ENCODE measurements at places on chromosomes 11 and 22. TPM values are rescaled to one million over a fixed set of nuclear protein-coding genes. Genes with fewer than 3 reads are reported as not detected.

PRSS23 gene
- 136 TPM for total RNA-seq

DNA sequence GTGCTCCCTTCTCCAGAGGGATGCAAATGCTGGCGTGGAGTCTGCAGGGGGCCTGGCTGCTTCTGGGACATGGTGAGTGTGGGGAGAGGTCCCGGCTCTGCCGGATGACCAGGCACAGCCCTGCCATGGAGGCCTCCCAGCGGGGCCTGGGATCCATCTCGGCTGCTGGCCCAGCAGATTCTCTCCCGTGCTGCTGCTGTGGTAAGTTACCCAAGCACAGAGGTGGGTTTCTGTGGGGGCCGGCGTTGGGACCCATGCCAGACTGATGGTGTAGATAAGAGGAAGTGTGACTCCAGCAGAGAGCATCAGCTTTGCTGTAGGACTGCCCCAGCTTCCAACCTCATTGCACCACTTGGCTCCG, 147.5 kb upstream of the B3GAT1 start:
- DNase-seq = no peak

- DNase-seq = no peak
Observed at GRCh38 chr11:128190312-128190711, 397.0 kb downstream of the ETS1 start.

DNA sequence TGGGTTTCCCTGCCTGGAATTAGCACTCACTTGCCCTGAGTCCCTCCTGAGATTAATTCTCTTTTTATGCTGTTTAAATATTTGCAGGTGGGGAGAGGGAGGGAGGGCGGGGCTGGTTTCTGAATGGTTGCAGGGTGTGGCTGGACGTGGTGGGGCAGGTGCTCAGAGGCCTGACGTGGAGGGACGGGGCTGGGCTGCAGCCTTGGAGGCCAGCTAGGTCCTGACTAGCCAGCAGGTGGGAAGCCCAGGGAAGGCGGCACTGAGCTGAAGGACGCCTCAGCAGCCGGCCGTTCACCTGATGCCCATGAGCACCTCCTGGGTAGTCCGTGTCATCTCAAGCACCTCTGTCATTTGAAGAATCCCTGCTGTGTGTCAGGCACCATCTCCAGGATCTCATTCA, 21.3 kb downstream of the SGSM1 start:
- no peak for DNase-seq

GRCh38 chr11:81422402-81422801, 1311.3 kb downstream of the FAM181B start:
- no peak for DNase-seq

- DNase-seq = no peak
Observed at GRCh38 chr11:66242095-66242765, 26.2 kb upstream of the RAB1B start.

DNA sequence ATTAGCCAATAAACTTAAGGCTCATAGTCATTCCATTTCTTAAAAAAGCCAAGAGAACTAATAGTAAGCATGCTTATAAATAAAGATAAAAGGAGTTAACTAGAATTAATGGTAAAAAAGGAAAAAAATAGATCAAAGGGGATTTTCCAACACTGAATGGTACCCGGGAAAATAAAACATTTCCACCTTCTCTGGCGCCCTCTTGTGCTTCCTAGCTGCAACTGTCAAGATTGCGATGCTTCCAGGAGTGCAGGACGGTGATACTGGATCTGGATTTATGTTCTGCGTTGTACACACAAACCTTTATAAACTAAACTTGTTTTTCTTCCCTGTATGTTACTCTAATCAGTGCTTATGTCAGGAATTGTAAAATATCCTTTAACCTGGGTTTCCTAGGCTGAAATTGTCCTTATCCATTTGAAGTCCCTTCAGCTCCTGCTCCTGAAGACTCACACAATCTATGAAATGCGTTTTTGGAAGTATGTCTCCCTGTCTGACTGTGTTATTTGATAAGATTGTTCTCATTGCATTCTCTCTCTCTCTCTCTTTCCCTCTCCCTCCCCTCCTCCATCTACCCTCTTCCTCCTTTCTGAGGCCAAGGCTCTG, 9.6 kb upstream of the HTATIP2 start:
- DNase-seq = peak; percentile 45

GRCh38 chr11:14424096-14424495, 65.1 kb upstream of the RRAS2 start:
- DNase-seq = peak; percentile 45

DNA sequence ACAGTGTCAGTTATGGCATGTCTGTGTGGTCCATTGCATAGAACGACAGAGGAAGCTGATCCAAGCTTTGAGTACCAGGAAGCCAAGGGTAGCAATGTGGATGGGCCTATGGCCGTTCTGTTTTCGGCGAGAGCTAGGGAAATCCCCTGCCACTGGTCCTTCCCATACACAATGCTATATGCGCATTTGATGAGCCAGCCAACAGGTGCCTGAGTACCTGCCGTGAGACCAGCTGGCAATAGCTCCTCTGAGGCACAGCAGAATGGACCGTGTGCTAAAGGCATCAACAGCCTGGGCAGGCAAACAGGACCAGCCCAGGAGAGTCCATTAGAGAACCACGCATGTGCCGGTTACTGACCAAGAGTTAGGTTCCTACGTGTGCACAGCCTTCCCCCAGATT, 753.0 kb downstream of the NTM start:
- no peak for DNase-seq

- peak; percentile 42 for DNase-seq
Observed at GRCh38 chr11:74634537-74634936, 42.2 kb downstream of the POLD3 start.

- no peak for DNase-seq
Observed at GRCh38 chr11:117815262-117815803, 9.2 kb downstream of the FXYD2 start.

NXPE1 gene
- total RNA-seq = not detected

DNA sequence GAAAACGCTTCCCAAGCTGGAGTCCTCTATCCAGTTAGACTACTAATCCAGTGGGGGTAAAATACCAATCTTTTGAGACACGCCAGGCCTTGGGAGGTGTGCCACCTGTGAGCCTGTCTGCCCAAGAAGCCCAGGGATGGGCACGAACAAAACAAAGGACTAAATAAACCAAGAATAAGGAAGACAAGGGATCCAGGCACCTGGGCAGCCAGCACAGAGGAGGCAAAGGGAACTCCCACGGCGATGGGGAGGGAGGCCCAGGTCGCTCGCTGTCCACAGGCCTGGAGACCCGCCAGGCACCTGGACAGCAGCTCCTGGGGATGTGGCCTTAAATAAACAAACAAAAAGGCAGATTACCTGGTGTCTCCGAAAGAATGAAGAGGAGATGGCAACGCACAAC, 31.4 kb downstream of the LRFN4 start:
- no peak for DNase-seq

NEFH gene
- total RNA-seq = 0.32 TPM

DNA sequence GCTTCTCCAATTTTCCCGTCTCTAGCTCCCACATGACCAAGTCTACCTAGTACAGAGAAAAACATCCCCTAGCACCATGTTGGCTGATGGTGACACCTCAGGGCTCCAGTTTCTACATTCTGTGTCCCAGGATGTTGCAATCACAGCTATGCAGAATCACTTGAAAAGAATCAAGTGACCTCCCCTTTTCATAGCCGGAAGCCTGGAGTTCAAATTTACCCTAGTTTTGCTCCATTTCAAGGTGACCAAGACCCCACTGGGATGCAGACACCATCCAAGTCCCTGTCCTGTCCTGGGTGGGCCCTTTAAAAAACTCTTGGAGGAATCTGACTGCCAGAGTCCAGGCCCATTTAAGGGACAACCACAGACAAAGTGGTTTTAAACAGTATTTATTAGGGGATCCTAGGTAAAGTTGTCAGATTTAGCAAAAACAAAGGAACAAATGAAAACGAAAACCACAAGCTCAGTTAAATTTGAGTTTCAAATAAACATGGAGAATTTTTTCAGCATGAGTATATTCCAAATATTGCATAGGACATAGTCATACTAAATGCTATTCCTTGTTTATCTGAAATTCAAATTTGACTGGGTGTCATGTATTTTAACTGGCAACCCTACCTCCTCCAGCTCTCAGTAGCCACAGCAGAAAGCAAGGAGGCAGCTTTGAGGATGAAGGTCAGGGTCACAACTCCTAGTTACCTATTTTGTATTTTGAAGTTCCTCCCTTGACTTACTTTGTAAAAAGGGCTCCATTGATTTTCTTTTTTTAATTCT, 52.4 kb downstream of the MIAT start:
- DNase-seq = peak; percentile 72

- DNase-seq = no peak
Observed at GRCh38 chr11:126963603-126964363, 36.8 kb downstream of the KIRREL3 start.

GRCh38 chr11:12094872-12095800, 15.3 kb upstream of the MICAL2 start:
- DNase-seq = no peak

- no peak for DNase-seq
Observed at GRCh38 chr22:31148488-31148887, 8.2 kb upstream of the PLA2G3 start.

DNA sequence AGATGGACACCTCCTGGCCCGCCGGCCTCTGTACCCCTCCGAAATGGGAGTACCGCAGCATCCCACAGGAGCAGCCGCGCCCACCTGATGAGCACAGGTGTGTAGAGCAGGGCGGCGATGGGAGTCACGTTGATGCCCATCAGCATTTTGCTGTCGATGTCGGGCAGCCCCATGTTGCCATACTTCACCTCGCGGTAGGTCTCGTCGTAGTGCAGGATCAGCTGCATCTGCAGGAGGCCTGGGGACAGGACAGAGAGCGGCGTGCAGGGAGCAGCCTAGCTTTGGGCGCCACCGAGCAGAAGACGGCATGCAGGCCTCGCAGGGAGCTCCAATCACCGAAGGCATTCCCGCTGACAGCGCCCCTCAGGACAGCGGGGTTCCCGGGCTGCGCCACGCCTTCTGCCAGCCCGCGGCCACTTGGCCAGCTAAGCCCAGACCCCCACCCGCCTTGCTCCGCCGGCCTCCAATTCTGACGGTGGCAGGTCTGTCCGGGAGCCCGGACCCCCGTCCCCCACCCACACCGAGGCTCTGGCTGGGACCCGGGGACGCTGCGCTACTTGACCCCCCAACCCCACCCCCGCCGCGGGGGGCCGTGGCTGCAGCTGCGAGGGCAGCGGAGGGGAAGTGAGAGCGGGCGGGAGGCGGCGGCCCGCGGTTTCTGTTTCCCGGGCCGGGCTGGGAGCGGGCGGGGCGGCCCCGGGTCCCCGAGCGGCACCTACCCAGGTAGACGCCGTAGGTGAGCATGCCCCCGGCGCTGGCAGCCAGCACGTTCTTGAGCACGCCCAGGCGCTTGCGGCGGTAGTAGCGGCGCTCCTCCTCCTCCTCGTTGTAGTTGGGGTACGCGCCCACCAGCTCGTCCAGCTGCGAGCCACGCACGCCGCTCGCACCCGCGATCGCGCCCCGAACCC, 705 bp downstream of the UNC93B1 start:
- no peak for DNase-seq

GRCh38 chr11:68680541-68681231, 3.7 kb upstream of the GAL start:
- DNase-seq = no peak

RBMXL2 gene
- total RNA-seq = not detected

LIF gene
- 7.4 TPM for total RNA-seq

TTC36 gene
- 0.97 TPM for total RNA-seq

GRCh38 chr22:44862981-44863860, 110.8 kb downstream of the ARHGAP8 start:
- DNase-seq = no peak

GRCh38 chr11:70682056-70682455, 283.7 kb downstream of the CTTN start:
- no peak for DNase-seq

DNA sequence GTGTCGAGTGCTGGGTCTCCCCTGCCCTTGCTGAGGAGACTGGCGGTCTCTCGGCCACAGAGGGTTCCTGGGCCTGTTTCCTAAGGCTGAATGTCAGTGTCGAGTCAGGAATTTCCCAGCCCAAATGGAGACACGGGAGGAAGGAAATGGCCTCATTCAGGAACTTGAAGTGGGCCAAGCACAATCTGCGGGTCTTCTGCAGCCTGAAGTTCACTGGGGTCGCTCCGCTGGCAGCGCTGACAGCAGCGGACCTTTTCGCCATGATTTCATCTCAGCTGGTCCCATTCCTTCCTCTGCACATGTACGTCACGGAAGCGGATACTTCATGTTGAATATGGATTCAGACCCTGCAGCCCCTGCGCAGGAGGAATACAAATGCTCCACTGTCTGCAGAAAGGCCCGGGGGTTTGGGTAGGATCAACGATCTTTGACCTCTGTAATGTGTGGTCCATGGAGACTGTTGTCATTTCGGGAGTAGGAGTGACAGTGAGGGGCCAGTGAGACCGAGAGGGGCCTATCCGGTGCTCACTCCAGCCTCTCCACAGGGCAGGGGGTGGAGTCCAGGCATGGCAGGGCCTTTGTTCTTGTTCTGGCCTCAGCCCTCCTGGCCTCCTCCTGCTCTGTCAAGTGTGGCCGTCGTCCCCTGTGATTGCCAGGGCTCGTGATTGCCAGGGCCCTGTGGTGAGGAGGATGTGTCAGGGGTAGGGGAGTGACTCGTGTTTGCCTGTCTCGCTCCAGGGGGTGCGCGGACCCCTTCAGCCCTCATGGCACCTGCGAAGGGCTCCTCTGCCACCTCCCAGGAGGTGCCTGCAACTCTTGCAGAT, 402.3 kb downstream of the TBC1D22A start:
- no peak for DNase-seq

- peak; percentile 93 for DNase-seq
Observed at GRCh38 chr11:12167061-12168000, 56.9 kb downstream of the MICAL2 start.

DNA sequence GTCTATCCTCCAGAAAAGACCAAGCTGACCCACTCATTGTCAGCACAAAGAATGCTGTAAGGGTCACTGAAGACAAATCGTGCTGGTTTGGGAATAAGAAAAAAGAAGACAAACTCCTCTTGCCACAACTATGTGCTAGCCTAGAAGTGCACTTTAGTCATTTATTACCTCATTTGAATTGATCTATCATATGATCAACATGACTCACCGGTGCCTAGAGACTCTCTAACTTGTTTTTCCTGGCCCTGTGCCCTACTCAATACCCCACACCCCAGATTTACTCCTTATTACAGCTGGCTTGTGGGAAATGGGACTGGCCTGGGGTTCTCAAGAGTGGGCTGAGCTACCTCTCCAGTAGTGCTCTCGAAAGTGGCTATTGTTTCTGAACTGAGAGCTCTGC, 35.9 kb upstream of the HORMAD2 start:
- DNase-seq = peak; percentile 76

- no peak for DNase-seq
Observed at GRCh38 chr11:62911137-62912130, 9.7 kb downstream of the CHRM1 start.

CRYBB2 gene
- not detected for total RNA-seq
